Fibroblast of skin of back (primary cell): ENCODE measurements at places on chromosomes 11 and 22.

- no peak for DNase-seq
Observed at GRCh38 chr11:73360743-73361369, 15.3 kb upstream of the RELT start.

DNA sequence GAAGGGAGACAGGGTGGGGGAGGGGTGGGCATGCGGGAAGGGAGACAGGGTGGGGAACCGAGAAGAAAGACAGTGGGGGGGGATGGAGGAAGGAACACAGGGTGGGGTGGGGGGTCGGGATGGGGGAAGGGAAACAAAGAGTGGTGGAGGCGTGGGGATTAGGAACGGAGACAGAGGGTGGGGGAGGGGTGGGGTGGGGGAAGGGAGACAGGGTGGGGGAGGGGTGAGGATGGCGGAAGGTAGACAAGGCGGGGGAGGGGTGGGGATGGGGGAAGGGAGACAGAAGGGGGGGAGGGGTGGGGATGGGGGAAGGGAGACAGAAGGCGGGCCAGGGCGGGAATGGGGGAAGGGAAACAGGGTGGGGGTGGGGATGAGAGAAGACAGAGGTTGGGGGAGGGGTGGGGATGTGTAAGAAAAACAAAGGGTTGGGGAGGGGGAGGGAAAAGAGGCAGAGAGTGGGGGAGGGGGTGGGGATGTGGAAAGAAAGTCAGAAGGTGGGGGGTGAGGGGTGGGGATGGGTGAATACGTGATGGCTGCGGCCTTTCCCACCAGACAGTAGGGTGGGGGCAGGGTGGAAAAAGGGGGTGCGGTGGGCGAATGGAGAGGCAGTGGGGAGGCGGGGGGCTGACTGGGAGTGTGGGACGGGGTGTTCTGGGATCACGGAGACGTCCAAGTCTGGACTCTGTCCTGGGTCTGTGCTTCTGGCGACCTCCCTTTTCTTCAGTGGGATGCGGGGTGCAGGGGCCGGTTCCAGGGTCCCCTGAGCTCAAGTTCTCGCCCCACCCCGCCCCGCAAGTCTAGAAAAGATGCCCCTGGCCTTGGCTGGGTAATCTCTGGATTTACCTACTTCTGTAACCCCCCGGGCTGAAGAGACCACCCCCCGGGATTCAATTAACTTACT is 744 bp downstream of the PRAME start:
- DNase-seq, result no peak

- DNase-seq, result no peak
Observed at GRCh38 chr11:45477588-45477987, 187.8 kb downstream of the CHST1 start.

DNA sequence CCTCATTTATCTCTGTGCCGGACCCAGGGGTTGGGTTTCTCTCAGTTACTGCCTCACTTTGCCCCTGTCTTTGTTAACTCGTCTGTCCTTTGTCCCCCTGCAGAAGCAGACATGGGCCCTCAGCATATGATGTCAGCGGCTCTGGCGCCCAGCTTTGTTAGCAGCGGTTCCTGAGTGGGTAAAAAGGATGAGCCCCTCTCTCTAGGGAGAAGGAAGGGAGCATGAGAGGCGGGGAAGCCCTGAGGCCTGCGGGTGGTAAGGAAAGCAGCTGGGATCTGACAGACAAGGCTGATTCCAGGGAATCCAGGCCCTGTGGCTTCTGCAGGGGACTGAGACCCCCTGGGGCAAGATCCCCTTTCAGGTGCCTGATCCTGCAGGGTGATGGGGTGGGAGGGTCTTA is 51.7 kb downstream of the MCM5 start:
- DNase-seq, result no peak

DNA sequence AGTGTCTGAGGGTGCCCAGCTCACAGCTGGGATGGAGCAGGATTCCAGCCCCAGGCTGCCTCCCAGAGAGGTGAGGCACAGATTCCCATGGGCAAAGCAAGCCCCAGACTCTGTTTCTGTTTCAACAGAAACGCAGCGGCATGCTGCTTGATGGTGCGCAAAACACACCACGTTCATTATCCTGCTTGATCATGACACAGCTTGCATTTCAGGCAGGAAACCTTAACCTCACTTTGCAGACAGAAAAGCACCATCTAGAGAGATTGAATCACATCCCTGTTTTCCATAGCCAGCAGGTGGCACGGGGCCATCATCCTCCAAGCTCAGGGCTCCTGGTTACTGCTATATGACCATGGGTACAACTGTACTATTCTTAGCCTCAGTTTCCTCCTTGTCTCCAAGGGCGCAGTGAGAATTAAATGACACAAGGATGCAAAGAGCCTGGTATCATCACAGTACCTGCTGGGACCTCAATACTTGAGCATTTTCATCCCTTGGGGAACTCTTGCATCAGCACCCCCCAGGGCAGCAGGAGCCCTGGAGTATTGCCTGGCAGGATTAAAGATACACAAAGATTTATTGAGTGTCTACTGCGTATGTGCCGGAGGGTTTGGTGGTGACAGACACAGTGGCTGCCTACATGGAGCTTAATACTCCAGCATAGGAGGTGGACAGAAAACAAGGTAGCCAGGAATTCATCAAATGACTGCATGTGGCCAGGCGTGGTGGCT is 110.0 kb downstream of the TP53I11 start:
- no peak for DNase-seq

- DNase-seq, result peak; percentile 24
Observed at GRCh38 chr11:69983897-69984438, 94.1 kb upstream of the ANO1 start.
